ENCODE measurements at places on chromosomes 11 and 22. TPM values are rescaled to one million over a fixed set of nuclear protein-coding genes. Genes with fewer than 3 reads are reported as not detected.

GRCh38 chr11:8699903-8700302 is 17.3 kb downstream of the RPL27A start:
- DNase-seq: no peak
- no peaks in the 10 kb centered on the region for H3K4me1 ChIP-seq
- H3K4me3 ChIP-seq: no peak overlapping the region
- peak overlapping the region; percentile 94 for H3K27ac ChIP-seq
- H3K36me3 ChIP-seq: no peaks in the 10 kb centered on the region

DNA sequence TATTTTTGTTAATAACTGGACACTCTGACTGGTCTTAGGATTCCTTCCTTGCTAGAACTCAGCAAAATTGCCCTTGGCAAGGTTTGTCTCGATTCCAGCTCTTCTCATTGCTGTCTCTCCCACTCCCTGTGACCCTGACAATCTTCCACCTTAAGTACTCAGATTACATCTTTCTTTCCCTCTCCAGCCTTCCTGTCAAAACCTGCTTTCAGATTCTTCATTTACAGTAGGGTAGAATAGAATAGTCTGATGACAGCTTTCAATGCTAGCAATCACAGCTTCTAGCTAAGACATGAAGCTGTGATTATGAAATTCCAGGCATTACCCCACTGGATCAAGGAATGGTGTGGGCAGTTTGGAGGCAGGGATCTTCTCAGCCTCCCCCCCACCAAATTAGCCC is 39.2 kb upstream of the LMO2 start:
- no peaks in the 10 kb centered on the region for H3K36me3 ChIP-seq
- no peaks in the 10 kb centered on the region for H3K4me1 ChIP-seq
- peak overlapping the region; percentile 87 for H3K27ac ChIP-seq
- H3K27me3 ChIP-seq: no peaks in the 10 kb centered on the region
- no peak overlapping the region for H3K4me3 ChIP-seq

- H3K27ac ChIP-seq: no peak overlapping the region
- no peaks in the 10 kb centered on the region for H3K4me1 ChIP-seq
- H3K27me3 ChIP-seq: no peaks in the 10 kb centered on the region
- no peak overlapping the region for H3K4me3 ChIP-seq
- DNase-seq: no peak
- H3K36me3 ChIP-seq: no peaks in the 10 kb centered on the region
Measured at GRCh38 chr22:44191036-44191454, 10.3 kb downstream of the PARVG start.

DNA sequence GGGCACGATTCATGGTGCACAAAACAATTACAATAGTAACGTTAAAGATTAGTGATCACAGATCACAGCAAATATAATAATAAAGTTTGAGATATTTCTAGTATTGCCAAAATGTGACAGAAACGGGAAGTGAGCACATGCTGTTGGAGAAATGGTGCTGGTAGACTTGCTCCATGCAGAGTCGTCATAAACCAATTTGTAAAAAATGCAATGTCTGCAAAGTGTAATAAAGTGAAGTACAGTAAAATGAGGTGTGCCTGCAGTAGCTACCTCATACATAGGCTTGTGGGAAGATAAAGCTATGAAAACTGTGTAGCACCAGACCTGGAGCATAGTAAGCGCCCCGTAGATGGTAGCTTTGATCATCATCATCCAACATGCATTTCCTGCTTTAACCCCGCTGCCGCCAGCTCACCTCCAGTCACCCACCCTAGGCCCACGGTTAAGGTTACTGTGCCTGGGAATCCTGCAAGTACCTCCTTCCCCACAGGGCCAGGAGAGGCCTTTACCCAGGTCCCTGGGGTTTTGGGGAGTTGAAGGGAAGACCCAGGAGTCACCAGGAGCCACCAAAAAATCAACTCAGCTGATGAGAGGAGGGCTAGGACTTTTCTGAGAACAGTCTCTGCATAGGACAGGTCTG is 59.2 kb downstream of the MYO7A start:
- no peaks in the 10 kb centered on the region for H3K27me3 ChIP-seq
- H3K4me1 ChIP-seq: no peaks in the 10 kb centered on the region
- H3K27ac ChIP-seq: no peak overlapping the region

DNA sequence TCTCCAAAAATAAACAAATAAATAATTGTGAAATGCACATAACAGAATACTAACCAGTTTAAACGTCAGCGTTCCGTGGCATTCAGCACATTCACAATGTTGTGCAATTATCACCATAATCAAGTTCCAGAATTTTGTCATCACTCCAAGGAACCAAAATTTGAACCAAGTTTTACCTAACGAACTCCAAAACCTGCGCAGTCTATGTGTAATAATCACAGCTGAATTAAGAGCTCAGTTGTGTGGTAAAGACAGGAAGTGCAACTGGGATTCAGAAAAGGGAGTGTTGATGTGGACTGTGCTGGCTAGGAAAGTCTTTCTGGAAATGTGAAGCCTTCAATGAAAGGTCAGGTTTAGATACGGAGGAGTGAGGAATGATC is 5.4 kb upstream of the MCAM start:
- no peak for DNase-seq
- peaks cover 5% of the 10 kb centered on the region for H3K4me1 ChIP-seq
- H3K27me3 ChIP-seq: no peaks in the 10 kb centered on the region
- no peak overlapping the region for H3K4me3 ChIP-seq

SERGEF gene
- total RNA-seq: 47.5 TPM

- H3K36me3 ChIP-seq: no peaks in the 10 kb centered on the region
- H3K27me3 ChIP-seq: no peaks in the 10 kb centered on the region
- H3K4me1 ChIP-seq: peaks cover 9% of the 10 kb centered on the region
- peak; percentile 50 for DNase-seq
- H3K27ac ChIP-seq: peak overlapping the region; percentile 17
Measured at GRCh38 chr11:69301455-69302401, 7.8 kb downstream of the MYEOV start.

- H3K4me1 ChIP-seq: no peaks in the 10 kb centered on the region
- DNase-seq: no peak
- no peak overlapping the region for H3K27ac ChIP-seq
Measured at GRCh38 chr11:105492010-105492409, 117.9 kb upstream of the GRIA4 start.

ACRV1 gene
- not detected for total RNA-seq

DNA sequence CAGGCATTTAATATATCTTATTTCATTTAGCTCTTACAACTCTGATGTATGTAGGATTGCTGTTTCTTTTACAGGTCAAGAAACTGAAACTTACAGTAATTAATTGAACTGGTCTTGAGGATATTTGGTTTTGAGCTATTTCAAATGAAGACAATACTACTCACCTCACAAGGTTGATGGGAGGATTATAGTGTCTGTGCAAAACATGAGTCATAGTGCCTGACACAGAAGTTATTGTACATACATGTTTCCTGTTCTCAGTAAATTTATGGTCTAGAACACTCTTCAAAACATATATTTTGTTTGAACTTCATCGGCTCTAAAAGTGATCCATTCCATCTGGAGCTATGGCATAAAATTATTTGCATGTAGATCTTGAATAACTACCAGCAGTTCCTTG is 61.9 kb downstream of the CECR2 start:
- H3K27ac ChIP-seq: no peak overlapping the region
- no peak for DNase-seq
- no peak overlapping the region for H3K4me3 ChIP-seq
- H3K4me1 ChIP-seq: no peaks in the 10 kb centered on the region

DNA sequence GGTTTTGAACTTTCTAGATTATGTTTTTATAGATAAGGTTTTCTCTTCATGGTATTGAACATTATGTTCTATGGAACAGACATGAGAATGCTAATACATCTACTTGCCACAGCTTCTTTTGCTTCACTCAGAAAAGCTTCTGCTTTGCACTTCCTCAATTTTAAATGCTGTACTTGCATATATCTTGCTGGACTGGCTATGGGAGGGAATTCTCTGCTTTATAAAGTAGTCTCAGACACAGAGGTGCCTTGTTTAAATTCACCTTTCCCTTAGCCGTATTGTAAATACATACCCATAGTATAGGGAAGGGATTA is 173.9 kb downstream of the DDX10 start:
- H3K36me3 ChIP-seq: no peaks in the 10 kb centered on the region
- no peak overlapping the region for H3K4me3 ChIP-seq
- no peaks in the 10 kb centered on the region for H3K27me3 ChIP-seq
- no peak overlapping the region for H3K27ac ChIP-seq
- DNase-seq: no peak

GRCh38 chr22:35454416-35455054 is 54.6 kb downstream of the MCM5 start:
- no peak overlapping the region for H3K4me3 ChIP-seq
- no peaks in the 10 kb centered on the region for H3K4me1 ChIP-seq
- no peak for DNase-seq
- no peak overlapping the region for H3K27ac ChIP-seq
- no peaks in the 10 kb centered on the region for H3K27me3 ChIP-seq
- no peaks in the 10 kb centered on the region for H3K36me3 ChIP-seq

CD44 gene
- total RNA-seq: 269 TPM

- H3K27me3 ChIP-seq: no peaks in the 10 kb centered on the region
- no peak overlapping the region for H3K27ac ChIP-seq
- H3K4me3 ChIP-seq: no peak overlapping the region
- H3K4me1 ChIP-seq: no peaks in the 10 kb centered on the region
Measured at GRCh38 chr11:5037926-5038325, 8.4 kb upstream of the OR52J3 start.

- H3K4me3 ChIP-seq: no peak overlapping the region
- DNase-seq: no peak
- H3K4me1 ChIP-seq: peaks cover 11% of the 10 kb centered on the region
Measured at GRCh38 chr11:72716290-72716689, 35.9 kb downstream of the ARAP1 start.

PHLDA2 gene
- total RNA-seq: 2.3 TPM

Measured in breast epithelium (tissue), 4 donors.